ENCODE measurements at places on chromosomes 1 and 21.

- DNase-seq = no peak
Measured at GRCh38 chr1:228465141-228465540, 22.0 kb upstream of the RNF187 start.

- no peak for DNase-seq
Measured at GRCh38 chr1:67336157-67336556, 28.5 kb downstream of the IL12RB2 start.

DNA sequence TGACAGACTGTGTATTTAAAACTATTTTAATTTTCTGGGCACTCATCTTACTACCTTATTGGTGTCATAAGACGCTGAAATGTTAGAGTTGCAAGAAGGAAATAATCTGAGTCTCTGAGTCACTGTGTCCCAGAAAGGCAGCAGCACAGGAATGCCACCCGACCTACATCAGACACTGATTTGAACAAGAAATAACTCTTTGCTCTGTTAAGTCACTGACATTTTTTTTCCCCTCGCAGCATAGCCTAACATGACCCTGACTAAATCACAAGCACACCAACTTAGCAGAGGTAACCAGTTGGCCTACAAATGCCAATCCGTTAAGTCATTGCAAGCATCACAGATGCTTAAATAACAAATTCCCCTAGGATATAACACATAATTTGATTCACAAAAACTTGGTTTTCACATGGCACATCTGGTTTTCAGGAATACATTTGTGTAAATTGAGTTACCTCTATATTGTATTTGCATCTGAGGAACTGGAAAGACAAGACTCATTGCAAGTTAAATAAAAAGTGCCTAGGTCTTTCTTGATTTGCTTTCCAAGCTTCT is 349.1 kb downstream of the SEC16B start:
- no peak for DNase-seq

- no peak for DNase-seq
Measured at GRCh38 chr1:184859381-184860105, 104.9 kb upstream of the EDEM3 start.

DNA sequence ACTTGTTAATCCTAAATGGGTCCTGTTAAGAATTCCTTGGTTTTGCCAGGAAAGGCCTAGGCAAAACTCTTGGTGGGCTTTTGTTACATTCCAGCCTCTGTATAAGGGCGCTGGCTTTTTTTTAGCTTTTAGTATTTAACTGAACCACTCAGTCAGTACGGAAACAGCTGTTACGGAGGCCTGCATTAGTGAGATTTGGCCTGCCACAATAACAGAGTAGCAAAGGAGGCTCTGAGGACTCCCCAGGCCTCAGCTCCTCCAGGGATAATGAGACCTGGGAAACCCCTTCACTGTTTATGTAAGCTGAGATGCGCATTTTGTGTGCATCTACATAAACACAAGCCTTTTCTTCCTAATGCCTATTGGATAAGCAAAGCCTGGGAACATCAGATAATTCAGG is 210.2 kb downstream of the APP start:
- DNase-seq = no peak

GRCh38 chr1:232553809-232554208 is 76.1 kb downstream of the SIPA1L2 start:
- no peak for DNase-seq

- DNase-seq = no peak
Measured at GRCh38 chr1:1088029-1088800, 14.1 kb upstream of the RNF223 start.

- no peak for DNase-seq
Measured at GRCh38 chr1:169784102-169784501, 10.6 kb downstream of the METTL18 start.

DNA sequence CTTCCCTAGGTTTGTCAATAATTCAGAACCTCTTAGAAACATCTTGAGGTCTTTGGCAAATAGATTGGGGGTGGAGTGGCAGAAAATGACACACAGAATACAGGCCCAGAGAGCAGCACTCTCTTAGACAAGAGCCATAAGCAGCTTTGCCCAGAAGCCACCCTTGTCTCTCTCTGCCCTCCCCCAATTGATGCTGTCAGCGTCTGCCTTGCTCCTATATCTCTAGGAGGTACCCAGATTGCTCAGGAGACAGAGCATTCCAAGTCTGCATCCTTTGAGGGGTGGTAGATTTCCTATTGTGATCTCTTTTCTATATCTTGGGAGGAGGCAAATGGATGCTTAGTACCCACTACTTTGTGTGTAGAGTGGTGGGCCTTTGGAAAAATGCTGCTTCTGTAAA is 1.8 kb downstream of the RGL1 start:
- DNase-seq = no peak

GRCh38 chr21:22438428-22439086 is 1440.3 kb downstream of the NCAM2 start:
- no peak for DNase-seq

- no peak for DNase-seq
Measured at GRCh38 chr21:35256468-35256988, 207.4 kb upstream of the RUNX1 start.

GRCh38 chr21:36608041-36608896 is 90.6 kb upstream of the SIM2 start:
- no peak for DNase-seq

- DNase-seq = no peak
Measured at GRCh38 chr1:41764656-41765055, 154.1 kb downstream of the HIVEP3 start.

GRCh38 chr1:185249563-185249962 is 67.5 kb downstream of the IVNS1ABP start:
- DNase-seq = no peak

GRCh38 chr1:6832531-6833188 is 47.4 kb downstream of the CAMTA1 start:
- no peak for DNase-seq

GRCh38 chr1:16918371-16918770 is 3.4 kb upstream of the CROCC start:
- no peak for DNase-seq

DNA sequence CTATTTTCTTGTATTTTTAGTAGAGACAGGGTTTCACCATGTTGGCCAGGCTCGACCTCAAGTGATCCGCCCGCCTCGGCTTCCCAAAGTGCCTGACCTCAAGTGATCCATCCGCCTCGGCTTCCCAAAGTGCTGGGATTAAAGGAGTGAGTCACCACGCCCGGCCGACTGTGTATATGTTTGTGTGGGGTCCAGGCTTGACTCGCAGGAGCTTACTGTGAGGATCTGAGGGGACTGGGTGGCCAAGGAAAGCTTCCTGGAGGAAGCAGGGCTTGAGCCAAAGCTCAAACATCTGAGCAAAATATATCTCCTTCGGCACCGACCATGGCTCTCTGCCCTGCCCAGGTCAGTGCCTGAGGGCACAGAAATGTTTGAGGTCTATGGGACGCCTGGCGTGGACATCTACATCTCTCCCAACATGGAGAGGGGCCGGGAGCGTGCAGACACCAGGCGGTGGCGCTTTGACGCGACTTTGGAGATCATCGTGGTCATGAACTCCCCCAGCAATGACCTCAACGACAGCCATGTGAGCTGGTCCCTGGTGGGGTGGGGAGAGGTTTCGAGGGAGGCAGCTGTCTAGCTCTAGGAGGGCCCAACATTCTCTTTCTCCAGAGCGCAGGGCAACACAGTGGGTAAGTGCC is 10.5 kb downstream of the PADI3 start:
- DNase-seq = no peak

GRCh38 chr1:215631489-215631888 is 64.4 kb downstream of the KCTD3 start:
- no peak for DNase-seq

DNA sequence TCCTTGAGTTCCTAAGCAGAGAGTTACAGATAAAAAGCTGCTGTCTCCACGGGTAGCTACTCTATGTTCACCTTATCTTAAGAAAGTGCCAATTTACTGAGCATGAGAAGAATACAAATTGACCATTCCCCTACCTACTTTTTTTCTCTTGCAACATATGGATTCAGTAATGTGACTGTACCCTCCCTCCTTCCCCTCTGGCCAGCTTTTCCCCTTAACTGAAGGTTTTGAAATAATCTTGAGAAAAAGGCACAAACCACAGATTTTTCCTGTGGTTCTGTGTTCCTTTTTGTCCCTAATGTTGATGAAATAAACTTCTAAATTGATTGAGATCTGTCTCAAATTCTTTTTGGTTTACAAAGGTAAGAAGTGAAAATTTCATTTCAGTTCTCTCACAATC is 2.6 kb upstream of the CD2 start:
- no peak for DNase-seq
